ENCODE measurements at places on chromosomes 1 and 21. TPM values are rescaled to one million over a fixed set of nuclear protein-coding genes. Genes with fewer than 3 reads are reported as not detected.

Gene EIF4G3
- total RNA-seq: 67.7 TPM

Gene OR2C3
- total RNA-seq: not detected

Gene OR6N1
- total RNA-seq: not detected

DNA sequence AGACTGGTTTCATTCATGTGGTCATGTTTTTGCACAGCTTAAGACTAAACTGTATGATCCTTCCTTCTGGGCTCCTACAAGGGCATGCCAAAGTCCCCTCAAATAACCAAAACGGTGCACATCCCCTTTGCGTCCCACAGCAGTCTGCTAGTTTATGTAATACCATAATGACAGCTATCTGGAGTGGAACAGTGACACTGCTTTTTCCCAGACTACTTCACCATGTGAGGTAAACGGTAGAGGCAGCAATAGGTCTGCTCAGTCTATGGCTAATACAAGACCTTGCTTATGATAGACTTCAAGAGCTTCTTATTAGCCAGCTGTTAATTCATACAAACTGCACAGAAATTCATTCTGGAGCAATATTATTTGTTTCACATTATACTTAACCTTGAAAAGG, 395.5 kb downstream of the SMYD3 start:
- DNase-seq: no peak

- DNase-seq: no peak
These were observed 248.0 kb upstream of the FOXD3 start for GRCh38 chr1:63074321-63074720.

DNA sequence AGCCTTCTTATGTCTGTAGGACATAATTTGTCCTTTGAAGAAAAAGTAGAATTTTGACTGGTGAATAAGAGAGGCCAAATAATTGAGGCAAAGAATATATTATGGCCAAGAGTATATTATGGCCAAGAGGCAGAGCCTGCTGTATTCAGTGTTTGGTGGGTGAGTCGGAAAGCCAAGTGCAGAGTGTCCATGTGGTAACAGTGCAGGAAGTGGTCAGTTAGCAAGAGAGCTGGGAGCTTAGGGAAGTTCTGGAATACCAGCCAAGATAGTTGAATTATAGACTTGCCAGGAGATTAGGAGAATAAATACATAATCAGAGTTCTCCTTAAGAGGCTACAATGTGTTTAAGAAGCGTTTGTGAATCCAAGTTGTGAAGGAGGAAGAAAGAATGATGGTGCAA, 131.5 kb upstream of the LMO4 start:
- DNase-seq: no peak

DNA sequence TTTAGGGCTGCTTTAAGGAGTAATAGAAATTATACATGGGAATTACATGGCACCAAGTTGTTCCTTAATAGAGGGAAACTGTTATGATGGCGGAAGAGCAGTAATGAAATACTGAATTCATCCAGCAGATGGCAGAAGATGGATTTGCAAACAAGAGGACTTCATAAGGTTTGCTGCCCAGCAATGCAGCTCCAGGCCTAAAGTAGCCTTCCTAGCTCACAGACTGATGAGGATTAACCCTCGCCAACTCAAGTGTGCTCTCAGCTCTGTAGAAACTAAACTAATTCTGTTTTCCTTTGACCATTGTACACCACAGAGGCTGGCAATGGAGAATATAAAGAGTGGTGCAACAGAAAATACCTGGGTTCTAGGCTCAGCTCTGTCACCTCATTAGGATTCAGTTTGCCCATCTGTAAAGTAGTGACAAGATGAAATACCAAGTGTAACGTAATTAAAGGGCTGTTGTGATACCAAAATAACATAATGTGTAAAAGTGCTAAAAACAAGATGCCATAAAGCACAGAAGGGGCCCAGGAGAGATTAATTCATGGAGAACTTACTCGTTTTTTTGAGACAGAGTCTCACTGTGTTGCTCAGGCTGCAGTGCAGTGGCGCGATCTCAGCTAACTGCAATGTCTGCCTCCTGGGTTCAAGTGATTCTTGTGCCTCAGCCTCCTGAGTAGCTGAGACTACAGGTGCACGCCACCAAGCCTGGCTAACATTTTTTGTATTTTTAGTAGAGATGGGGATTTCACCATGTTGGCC, 102.4 kb upstream of the SERBP1 start:
- no peak for DNase-seq

Data from sciatic nerve (tissue), 2 donors.